Smooth muscle cell of the pulmonary artery (primary cell): ENCODE measurements at places on chromosomes 4 and X. TPM values are rescaled to one million over a fixed set of nuclear protein-coding genes. Genes with fewer than 3 reads are reported as not detected.

Gene TEX28
- not detected in 2 replicates for total RNA-seq

Gene TMEM47
- 88.7 and 135 TPM in 2 replicates for total RNA-seq

Gene PNMA6F
- not detected in 2 replicates for total RNA-seq

Gene CACNA1F
- not detected in 2 replicates for total RNA-seq

Gene ANK2
- total RNA-seq = 85.0 and 132 TPM in 2 replicates

Gene CCSER1
- 0.03 and 0.20 TPM in 2 replicates for total RNA-seq

Gene KLHL4
- 1.8 and 6.2 TPM in 2 replicates for total RNA-seq

Gene TET2
- total RNA-seq = 9.8 and 10.4 TPM in 2 replicates

Gene GLRB
- total RNA-seq = 16.7 and 20.5 TPM in 2 replicates

Gene KDM6A
- 14.6 and 15.1 TPM in 2 replicates for total RNA-seq

Gene MAGEB17
- total RNA-seq = not detected in 2 replicates

Gene EPHA5
- 2.5 and 3.9 TPM in 2 replicates for total RNA-seq

Gene EREG
- 0.23 and 7.9 TPM in 2 replicates for total RNA-seq

Gene MAGEA2B
- total RNA-seq = not detected in 2 replicates

Gene CHIC1
- 8.1 and 10.2 TPM in 2 replicates for total RNA-seq

Gene SHISA3
- 12.9 and 16.5 TPM in 2 replicates for total RNA-seq

Gene STARD8
- 1.6 and 3.1 TPM in 2 replicates for total RNA-seq

Gene DSPP
- not detected in 2 replicates for total RNA-seq

Gene SYP
- 0.52 and 0.59 TPM in 2 replicates for total RNA-seq

Gene NXF3
- 0.07 TPM in 1 of 2 replicates, not detected in the other for total RNA-seq

Gene SLC34A2
- total RNA-seq = 0.03 TPM in 1 of 2 replicates, not detected in the other

Gene CFAP299
- 2.9 and 3.5 TPM in 2 replicates for total RNA-seq

Gene TIMM17B
- total RNA-seq = 18.1 and 20.5 TPM in 2 replicates

Gene FABP2
- total RNA-seq = not detected in 2 replicates

Gene GAGE13
- not detected in 2 replicates for total RNA-seq

Gene RAI2
- total RNA-seq = 0.76 and 2.0 TPM in 2 replicates

Gene RASL11B
- total RNA-seq = 0.20 and 0.66 TPM in 2 replicates

Gene TMPRSS11B
- not detected in 2 replicates for total RNA-seq

Gene FTHL17
- not detected in 2 replicates for total RNA-seq

Gene H2BW2
- total RNA-seq = not detected in 2 replicates

Gene ADH1C
- 0.07 and 0.23 TPM in 2 replicates for total RNA-seq

Gene PCDH11X
- total RNA-seq = under 0.01 TPM in 1 of 2 replicates, not detected in the other

Gene GPR119
- total RNA-seq = not detected in 2 replicates

Gene OTUD5
- 40.3 and 40.5 TPM in 2 replicates for total RNA-seq

Gene CSN1S1
- not detected in 2 replicates for total RNA-seq

Gene ESX1
- total RNA-seq = not detected in 2 replicates

Gene PAGE1
- total RNA-seq = not detected in 2 replicates

Gene NPY1R
- total RNA-seq = 5.5 and 33.2 TPM in 2 replicates

Gene PCDH7
- total RNA-seq = 61.1 and 257 TPM in 2 replicates
